ENCODE measurements at places on chromosomes 2 and 18. TPM values are rescaled to one million over a fixed set of nuclear protein-coding genes. Genes with fewer than 3 reads are reported as not detected.

GRCh38 chr2:213157242-213157641 lies 5.8 kb upstream of the IKZF2 start:
- no peak overlapping the region for H3K27ac ChIP-seq
- DNase-seq = no peak
- no peaks in the 10 kb centered on the region for H3K27me3 ChIP-seq
- no peak overlapping the region for H3K4me3 ChIP-seq
- no peaks in the 10 kb centered on the region for H3K36me3 ChIP-seq

DNA sequence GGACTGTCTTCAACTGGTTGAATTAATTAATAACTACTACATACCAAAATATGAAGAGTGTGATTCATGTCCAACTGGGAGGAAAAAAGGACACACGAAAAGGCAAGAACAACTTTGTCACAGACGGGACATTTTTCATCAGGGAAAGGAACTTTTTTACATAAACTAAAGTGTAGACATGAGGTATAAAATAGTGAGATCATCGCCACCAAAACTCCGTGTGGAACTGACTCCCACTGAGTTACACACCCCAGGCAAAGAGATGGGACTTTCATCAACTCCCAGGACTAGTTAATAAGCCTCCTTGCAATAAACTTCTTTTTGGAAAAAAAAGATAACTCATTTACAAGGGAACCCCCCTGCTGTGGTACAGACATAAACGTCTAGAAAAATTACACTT lies 12.9 kb upstream of the NMI start:
- H3K27ac ChIP-seq = no peak overlapping the region
- no peak overlapping the region for H3K4me3 ChIP-seq
- H3K36me3 ChIP-seq = no peaks in the 10 kb centered on the region
- H3K27me3 ChIP-seq = no peaks in the 10 kb centered on the region
- no peak for DNase-seq

DNA sequence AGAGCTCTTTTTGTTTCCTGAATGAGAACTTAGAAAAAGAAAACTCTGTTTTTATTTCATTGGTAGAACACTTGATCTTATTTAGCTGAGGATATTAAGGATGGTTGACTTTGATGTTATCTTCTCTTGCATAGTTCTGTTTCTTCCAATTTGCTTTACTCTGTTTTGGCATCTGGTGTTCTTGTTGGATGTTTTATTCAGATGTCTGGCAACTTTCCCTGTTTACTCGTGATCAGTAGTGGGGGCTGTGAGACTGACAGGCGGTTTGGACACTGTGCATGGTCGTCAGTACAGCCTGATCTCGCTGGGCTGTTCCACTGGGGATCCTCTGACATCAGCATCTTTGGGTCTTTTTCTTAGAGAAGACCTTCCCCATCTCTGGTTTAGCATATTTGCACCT lies 100.1 kb downstream of the TSN start:
- no peak overlapping the region for H3K4me3 ChIP-seq
- no peak overlapping the region for H3K27ac ChIP-seq
- H3K36me3 ChIP-seq = no peaks in the 10 kb centered on the region
- DNase-seq = no peak

DNA sequence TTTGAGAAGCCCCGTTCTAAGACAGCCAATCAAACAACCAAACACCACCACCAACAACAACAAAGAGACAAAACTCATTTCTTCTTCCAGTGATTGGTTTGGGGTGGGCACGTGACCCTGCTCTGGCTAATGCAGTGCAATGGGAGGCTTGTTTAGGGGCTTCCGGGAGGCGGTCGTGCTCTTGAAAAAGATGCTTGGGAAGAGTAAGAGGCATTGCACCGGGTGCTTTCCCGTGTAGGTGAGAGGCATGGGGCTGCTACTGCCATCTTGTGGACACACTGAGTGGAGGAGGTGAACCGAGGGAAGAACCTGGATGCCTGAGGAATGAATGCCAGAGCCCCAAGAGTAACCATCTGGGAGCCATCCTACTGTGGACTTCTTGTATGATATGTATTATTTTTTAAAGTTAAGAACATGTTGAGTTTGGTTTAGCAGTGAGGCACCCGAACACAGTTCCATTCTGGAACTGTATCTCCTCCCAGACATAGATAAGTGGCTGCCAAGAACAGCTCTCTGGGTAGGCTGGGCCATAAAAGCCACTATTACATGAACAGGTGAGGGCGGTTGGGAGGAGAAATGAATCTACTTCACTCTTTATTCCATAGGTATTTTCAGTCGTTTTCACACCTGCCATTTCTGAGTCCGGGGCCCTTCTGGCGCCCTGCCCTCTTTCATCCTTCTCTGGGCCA lies 19.1 kb upstream of the ARHGAP25 start:
- no peak overlapping the region for H3K27ac ChIP-seq
- no peak overlapping the region for H3K4me3 ChIP-seq
- no peaks in the 10 kb centered on the region for H3K27me3 ChIP-seq
- no peaks in the 10 kb centered on the region for H3K4me1 ChIP-seq

Gene METAP1D
- 6.4 TPM for total RNA-seq

Gene RUFY4
- 0.44 TPM for total RNA-seq

Measured in H9 (cell line).